ENCODE measurements at places on chromosomes 5 and 9.

DNA sequence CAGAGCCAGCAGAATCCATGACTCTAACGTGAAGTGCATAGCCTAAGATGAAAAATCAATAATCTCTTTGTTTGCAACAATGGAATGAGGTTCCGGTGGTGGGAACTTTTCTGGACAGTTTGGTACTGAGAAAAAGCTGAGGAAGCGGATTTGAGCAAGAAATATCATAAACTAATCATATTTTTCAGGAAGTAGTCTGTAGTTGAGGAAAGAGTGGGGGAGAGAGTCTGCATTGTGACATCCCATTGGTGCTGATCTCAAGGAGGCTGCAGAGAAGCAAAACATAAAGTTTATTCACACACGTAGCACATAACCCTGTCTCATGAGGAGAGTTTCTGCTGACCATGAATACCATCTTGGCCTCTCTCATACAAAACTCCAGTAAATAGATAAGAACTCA lies 15.8 kb upstream of the FCHO2 start:
- DNase-seq = peak; percentile 43

DNA sequence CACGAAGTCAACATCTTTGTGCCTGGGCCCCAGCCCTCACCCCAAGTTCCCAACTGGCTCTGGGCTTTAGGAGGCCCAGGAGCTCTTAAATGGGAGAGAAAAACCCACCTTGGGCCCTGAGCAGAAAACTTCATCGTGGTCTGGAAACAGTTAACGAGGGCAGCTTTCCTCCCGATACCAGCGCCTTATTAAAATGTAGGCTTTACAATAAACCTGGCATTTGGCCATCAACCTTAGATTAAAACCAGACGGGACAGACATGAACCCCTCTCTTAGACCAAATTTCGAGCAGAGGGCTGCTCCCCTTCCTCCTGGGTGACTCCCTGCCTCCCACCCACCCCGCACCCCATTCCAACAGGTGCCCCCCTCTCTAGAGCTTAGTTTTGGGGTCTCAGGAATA lies 39.4 kb downstream of the PRRX2 start:
- DNase-seq = no peak

GRCh38 chr5:168897387-168898122 lies 318.4 kb upstream of the PANK3 start:
- DNase-seq = no peak

DNA sequence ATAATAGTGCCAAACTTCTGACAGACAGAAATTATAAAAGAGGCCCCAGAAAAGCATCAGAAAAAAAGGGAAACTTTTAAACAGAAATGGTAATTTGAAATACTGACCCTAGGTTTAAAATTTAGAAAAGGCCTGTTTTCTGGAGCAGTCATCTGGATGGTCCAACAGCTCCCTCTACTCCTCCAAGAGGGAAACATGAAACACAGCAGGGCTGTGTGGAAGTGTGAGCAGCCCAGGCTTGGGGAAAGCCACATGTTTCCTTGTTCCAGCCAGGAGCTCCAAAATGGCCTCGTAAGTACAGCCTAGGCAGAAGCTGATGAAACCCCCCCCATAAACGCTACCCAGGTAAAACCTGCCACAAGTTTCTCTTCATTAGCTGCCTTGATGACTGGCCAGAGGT lies 499.3 kb upstream of the ADAMTS16 start:
- DNase-seq = no peak

DNA sequence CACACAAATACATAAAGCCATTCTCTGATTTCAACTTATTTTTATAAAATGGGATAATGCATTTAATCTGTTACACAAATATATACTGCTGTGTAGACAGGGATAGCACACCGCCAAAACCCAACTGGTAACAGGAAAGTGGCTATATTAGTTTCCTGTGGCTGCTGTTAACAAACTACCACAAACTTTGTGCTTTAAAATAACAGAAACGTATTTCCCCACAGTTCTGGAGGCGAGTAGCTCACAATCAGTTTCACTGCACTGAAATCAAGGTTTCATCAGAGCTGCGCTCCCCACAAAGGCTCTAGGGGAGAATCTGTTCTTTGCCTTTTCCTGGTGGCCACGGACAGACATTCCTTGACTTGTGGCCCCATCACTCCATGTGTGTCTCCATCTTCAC lies 94.0 kb downstream of the MLLT3 start:
- no peak for DNase-seq

DNA sequence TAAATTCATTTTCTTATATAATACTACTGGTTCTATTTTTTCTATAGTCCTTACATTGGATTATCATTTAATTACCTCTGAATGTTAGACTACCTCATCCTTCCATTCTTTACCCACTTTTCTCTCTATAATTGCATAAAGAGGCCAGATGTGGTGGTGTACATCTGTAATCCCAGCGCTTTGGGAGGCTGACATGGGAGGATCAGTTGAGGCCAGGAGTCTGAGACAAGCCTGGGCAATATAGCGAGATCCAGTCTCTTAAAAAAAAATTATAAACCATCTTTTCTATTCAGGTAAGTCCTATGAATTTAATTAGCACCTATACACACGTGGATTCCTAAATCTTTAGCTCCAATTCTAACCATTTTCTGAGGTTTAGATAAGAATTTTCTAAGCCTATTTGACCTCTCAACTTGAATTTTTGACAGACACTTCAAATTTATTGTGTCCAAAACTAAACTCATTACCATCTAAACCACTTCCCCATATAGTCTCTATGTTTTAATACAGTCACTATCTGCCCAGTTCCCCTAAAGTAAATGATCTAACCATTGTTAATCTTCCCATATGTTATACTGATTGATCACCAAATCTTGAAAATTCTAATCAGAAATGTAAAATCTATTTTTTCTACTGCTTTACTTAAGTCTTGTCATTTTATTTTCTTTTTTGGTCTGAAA lies 33.0 kb upstream of the CHD1 start:
- DNase-seq = no peak

DNA sequence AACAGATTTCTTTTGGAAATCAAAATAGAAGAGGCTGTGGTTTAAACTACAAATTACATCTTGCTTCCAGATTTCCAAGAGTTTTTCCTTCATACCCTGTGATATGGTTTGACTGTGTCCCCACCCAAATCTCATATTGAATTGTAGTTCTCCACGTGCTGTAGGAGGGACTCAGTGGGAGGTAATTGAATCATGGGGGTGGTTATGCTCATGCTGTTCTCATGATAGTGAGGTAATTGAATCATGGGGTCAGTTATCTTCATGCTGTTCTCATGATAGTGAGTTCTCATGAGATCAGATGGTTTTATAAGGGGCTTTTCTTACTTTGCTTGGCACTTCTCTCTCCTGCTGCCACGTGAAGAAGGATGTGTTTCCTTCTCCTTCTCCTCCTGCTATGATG lies 687.0 kb upstream of the ZNF608 start:
- DNase-seq = no peak

GRCh38 chr5:28164568-28164967 lies 1126.2 kb upstream of the CDH9 start:
- DNase-seq = no peak

- no peak for DNase-seq
These were observed 1115.5 kb downstream of the DTWD2 start for GRCh38 chr5:117872798-117873368.

GRCh38 chr9:121935739-121936138 lies 157.4 kb downstream of the TTLL11 start:
- no peak for DNase-seq

Data from CD14-positive monocyte (primary cell).